ENCODE measurements at places on chromosomes 2 and 18.

DNA sequence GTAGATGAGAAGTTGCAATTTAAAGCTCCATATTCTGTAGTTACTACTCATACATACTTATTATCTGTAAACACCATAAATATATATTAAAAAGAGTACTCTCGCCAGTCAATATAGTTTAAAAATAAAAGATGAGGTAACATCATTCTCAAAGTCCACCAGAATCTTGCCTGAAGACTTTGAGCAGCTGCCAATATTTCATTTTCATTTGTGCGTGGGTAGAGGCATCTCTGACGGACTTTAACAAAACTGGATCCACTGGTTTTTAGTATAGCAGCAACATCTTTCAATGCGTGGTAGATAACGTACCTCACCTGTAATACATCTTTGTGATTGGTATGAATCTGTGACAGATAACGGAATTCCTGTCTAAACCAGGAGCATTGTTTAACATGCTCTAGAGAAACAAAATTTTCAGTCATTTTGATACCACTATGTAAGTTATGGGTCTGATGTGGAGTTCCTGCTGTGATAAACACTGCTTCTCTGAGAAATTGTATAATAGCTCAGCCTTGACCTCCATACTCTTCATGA lies 45.0 kb downstream of the WDR75 start:
- DNase-seq, result no peak

GRCh38 chr2:68673631-68674030 lies 30.3 kb downstream of the PROKR1 start:
- DNase-seq, result no peak

DNA sequence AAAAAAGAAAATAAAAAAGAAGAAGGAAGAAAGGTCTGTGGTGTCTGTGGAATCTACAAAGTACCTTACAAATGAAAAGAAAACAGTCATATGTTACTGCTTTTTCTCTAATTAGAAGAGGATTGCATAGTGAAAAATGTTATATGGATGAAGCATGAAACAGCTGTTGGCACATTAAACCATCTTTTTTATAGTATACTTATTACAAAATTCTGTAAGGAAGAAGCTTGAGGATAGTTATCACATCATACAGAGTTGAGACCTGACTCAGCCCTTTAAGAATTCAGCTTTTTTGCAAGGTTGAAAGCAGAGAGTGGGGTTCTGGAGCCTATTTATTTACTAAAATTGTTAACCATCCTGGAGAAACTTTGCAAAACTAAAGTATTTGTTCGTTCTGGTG lies 222.7 kb downstream of the PHLPP1 start:
- peak; percentile 58 for DNase-seq

GRCh38 chr18:78136986-78137385 lies 842.6 kb upstream of the SALL3 start:
- no peak for DNase-seq

DNA sequence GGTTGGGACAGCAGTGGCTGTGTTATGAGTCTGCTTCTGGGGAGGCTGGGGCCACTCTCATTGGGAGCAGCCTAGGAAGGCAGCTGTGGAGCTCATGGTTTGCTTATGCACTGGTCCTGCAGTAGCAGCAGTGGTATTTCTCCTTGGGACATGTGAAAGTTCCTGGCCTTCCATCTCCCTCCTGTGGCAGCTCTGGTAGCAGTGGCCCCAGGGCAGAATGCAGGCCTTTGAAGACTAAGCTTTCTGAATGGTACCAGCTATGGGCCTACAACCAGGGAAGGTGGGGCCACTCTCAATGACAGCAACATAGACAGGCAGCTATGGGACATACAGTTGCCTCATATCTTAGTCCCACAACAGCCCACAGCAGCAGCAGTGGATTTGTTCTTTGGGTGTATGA lies 117.3 kb upstream of the VWC2L start:
- no peak for DNase-seq

GRCh38 chr18:36887114-36887513 lies 58.2 kb downstream of the KIAA1328 start:
- DNase-seq, result no peak

GRCh38 chr2:136217996-136218395 lies 100.0 kb upstream of the CXCR4 start:
- DNase-seq, result no peak
